Stomach (tissue), 19 donors: ENCODE measurements at places on chromosomes 11 and 22. TPM values are rescaled to one million over a fixed set of nuclear protein-coding genes. Genes with fewer than 3 reads are reported as not detected.

GRCh38 chr11:66882561-66883015, 25.7 kb downstream of the LRFN4 start:
- peak; percentile 87 for DNase-seq

DNA sequence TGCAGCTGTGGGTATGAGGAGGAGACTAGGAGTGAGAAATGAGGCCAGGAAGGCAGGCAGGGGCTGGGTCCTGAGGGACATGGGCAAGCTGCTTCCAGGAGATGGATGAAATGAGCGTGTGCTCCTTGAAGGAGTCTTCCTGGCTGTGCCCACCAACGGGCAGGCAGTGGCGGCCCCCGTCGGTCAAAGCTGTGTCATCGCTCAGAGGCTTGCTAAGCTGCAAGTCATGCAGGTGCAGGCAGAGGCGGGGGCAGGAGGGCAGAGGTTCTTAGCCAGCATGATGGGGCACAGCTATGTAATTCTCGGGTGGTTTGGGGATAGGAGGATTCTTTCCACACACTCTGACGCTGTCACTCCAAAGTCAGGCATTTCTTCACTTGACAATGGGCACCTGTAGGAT, 12.5 kb upstream of the PEX26 start:
- no peak for DNase-seq

DNA sequence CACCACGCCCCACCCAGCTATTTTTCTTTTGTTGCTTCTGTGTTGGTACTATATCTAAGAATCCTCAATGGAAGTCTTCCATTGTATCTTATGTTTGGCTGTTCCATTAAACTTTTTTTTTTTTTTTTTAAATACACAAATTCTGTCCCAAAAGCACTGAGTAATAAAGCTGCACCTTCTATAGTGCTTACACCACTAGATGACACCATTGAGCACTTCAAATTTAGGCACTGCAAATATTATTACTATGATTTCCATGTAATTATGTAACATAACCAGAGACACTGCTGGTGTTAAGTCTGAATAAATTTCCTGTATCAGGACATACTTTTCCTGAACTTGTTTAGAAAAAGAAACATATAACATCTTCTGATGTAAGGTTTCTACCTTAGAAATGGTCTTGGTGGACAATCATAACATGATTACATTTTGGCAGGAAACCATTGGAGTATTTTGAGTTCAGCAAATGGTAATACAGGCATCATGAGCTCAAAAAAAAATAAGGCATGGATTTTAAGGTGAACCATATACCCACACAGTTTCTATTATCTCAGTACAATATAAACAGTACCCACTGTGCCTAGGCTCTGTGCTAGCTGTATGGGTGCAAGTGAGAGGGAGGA, 110.5 kb downstream of the ATG16L2 start:
- no peak for DNase-seq

- no peak for DNase-seq
Observed at GRCh38 chr11:45219411-45219810, 66.7 kb downstream of the SYT13 start.

- no peak for DNase-seq
Observed at GRCh38 chr11:9304178-9304577, 10.2 kb downstream of the TMEM41B start.

GRCh38 chr11:111402411-111402810, 23.3 kb upstream of the POU2AF1 start:
- no peak for DNase-seq

GRCh38 chr11:105738986-105739795, 129.3 kb downstream of the GRIA4 start:
- DNase-seq = no peak

- DNase-seq = no peak
Observed at GRCh38 chr11:64558065-64558745, 32.8 kb upstream of the SLC22A12 start.

DNA sequence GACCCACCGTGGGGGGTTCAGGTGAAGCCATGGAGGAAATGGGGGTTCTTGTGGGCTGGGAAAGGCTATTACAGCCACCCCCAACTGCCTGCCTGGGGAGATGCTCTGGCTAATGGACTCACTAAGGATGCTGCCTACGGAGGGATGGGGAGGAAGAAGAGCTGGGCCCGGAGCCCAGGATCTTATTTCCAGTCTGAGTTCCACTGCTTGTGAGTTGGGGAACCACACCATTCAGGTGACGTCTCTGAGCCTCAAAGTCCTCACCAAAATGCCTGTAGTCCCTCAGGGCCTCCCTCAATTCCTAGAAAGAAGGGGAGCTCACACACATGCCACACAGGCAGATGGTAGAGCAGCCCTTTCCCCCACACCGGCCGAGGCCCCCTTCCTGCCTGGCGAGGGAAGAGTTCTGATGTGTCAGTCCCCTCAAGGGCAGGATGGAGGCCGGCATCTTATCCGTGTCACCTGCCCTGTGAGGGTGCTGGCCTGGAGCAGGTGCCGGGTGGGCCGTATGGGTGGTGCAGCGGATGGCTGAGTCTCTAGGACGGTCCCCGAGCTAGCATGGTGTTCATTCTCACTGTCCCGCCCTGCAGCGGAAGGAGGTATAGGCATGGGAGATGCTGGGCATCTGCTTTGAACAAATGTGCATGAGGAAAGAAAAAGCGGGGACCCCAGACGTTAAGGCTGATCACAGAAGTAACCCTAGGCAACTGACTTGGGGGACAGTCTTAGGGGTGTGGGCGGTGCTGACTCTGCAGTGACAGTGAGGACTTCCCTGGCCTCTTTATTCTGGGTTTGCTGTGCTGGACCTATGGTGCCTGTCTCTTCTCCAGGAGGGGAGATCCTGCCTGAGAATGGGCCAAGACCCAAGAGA, 15.7 kb downstream of the MRGPRF start:
- DNase-seq = peak; percentile 1

GRCh38 chr11:115930291-115930690, 426.1 kb upstream of the CADM1 start:
- DNase-seq = peak; percentile 48

- no peak for DNase-seq
Observed at GRCh38 chr11:22472306-22472705, 134.1 kb downstream of the SLC17A6 start.

DNA sequence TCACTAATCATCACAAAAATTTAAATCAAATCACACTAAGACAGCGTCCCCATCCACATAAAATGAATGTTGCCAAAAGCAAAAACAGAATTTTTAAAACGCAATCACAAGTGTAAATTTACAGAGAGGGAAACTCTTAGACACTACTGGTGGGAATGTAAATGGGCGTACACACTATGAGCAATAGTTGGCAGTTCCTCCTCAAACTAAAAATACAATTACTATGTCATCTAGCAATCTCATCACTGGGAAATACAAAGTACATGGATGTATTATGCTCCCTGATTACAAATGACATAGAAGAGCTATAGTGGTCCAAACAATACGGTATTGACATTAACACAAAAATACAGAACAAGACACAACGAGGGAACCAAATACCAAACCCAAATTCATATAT, 8.7 kb upstream of the RGL4 start:
- no peak for DNase-seq

DNA sequence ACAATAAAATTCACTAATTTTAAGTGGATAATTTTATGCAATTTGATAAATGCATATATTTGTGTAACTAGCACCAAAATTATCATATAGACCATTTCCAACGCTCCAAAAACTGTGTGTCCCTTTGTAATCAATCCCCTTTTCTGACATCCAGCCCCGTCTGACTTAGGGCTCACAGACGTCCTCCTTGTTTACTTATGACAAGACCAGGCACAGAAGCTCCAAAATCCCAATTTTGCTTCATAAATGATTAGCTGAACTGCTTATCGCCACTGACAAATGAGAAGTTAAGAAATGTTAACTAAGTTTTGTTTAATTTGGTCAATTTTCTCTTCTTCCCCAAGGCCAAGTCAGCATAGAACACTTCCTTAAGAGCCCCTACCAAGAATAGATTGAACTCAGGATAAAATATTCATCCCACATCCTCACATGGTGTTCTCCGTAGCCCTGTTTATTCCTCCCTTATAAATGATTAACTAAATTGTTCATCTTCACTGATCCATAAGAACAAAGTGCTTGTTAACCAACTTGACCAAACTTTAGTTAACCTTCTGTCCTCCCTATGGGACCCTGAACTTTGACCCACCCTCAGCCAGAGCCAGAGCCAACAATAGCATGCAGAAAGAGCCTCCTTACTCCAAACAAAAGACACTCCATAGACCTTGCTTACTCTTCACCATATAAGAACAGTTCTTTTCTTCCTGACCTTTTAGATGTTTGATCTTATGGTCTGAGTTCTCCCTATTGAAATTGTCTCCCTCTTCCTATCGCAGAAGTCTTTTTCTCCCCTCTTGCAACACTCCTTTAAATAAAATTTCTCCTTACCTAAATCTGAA, 30.8 kb upstream of the GLYAT start:
- no peak for DNase-seq

DNA sequence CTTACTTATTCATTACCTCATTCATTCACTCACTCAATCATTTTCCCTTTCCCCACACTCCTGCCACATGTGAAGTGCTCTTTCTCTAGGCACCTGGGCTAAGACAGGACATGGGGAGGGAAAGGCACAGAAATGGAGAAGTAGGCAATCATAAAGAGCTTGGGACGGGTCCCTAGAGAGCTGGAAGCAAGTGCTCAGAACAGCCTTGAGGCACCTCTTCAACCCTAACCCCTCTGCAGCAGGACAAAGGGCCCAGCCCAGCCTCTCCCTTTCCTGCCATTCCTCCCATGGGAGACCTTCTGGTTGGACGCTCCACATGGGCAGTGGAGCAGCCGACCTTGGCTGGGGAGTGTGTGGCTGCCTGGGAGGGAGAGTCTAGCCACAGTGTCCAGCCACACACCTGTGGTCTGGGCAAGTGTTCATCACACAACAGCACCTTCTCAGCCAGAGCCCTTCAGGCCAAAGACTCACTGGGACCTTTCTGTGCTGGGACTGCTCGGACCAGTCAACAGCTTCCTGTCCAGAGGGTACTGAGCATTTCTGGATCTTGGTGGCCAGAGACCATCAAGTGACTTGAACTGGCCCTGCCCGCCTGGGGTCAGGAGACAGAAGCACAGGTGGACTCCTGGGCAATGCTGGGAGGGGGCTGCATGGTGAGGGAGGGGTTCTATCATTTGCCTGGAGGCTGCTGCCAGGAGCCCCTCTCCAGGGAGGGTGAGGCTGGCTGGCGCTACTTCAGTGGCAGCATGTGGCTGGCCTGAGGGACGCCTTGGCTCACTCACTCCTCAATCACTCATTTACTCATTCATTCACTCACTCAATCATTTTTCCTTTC, 1.0 kb upstream of the MUC5AC start:
- DNase-seq = no peak

DNA sequence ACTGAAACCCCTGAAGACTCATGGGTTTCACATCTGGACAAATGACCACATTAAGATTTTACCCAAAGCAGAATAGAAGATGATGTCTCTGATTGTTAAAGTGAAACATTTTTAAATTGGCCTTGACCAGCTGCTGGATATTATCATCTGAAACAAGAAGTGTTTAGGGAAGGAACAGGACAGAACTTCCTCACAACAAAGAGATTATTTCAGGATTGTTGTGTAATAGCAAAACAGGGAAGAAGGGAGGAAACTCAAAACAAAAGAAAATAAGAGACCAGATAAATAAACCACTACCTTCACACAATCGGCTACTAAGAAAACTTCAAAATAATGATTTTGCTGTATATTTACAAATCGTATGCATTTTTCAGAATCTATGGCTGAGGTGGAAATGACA, 319.2 kb upstream of the API5 start:
- DNase-seq = no peak

DNA sequence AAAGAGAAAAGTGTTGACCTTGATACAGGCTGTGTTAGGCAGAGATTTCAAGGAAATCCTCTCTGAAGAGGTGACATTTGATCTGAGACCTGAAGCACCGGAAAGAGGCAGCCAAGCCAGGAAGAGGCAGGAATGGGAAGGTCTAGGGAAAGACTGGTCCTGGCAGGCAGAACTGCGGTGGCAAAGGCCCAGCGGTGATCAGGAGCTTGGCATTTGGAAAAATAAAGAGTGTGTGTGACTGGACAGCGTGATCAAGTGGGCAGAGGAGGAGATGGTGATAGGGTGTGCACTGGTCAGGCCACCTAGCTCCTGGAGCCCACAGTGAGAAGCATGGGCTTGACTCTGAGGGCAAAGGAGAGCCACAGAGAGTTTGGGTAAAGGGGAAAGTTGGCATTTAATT, 27.2 kb upstream of the GAB4 start:
- peak; percentile 57 for DNase-seq

GRCh38 chr11:1092145-1092670, 17.5 kb downstream of the MUC2 start:
- DNase-seq = no peak

- DNase-seq = no peak
Observed at GRCh38 chr11:98720951-98721350, 299.8 kb upstream of the CNTN5 start.

GRCh38 chr22:43544289-43544673, 132.5 kb downstream of the MPPED1 start:
- no peak for DNase-seq

DNA sequence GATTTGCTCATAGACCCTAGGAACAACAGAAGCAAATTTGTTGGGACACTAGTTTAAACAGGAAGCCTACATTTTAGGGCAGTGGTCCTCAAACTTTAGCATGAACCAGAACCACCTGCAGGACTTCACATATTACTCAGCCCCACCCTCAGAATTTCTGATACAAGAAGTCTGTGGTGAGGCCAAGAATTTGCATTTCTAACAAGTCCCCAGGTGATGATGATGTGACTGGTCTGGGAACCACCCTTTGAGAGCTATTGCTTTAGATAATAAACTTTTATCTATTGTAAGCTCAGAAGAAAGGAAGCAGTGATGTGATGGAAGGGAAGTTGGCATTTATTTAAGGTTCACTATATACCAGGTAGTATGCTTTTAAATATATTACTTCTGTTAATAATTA, 194.0 kb downstream of the FAM181B start:
- DNase-seq = no peak

- no peak for DNase-seq
Observed at GRCh38 chr11:121448431-121448941, 3.6 kb upstream of the SORL1 start.

GRCh38 chr22:30212363-30212995, 34.1 kb downstream of the LIF start:
- peak; percentile 79 for DNase-seq

Gene CD248
- 66.9 TPM for total RNA-seq

Gene OR8D1
- not detected for total RNA-seq

Gene RAC2
- total RNA-seq = 14.2 TPM

Gene C22orf31
- total RNA-seq = not detected

Gene PGA5
- 67.5 TPM for total RNA-seq

Gene NXPE1
- not detected for total RNA-seq

Gene CARD18
- not detected for total RNA-seq

Gene KRTAP5-10
- not detected for total RNA-seq

Gene SCN3B
- total RNA-seq = not detected

Gene OR52E4
- total RNA-seq = not detected

Gene LMNTD2
- total RNA-seq = 35.0 TPM

Gene CCDC83
- total RNA-seq = 0.45 TPM

Gene PDHX
- 28.4 TPM for total RNA-seq
